ENCODE measurements at places on chromosomes 2 and 18.

DNA sequence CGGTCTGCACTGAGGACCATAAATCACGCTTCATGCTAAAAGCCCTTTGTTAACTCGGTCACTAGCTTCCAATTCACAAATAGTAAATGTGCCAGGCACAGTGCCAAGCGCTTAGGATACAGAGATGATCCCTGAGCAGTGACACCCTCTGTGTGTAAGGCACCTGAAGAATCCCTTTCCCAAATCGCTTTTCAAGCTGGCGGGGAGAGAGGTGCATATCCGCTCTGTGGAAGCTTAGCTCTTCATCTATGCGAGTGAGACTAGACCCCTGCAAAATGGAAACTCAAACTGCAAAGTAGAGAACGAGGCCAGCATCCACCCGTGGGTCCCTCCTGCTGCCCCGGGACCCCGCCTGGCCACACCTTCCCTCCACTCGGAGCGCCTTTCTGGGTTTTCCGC is 2.4 kb downstream of the PIEZO2 start:
- no peak for DNase-seq

- DNase-seq = peak; percentile 82
Observed at GRCh38 chr2:152335016-152335725, at the start of gene FMNL2. FMNL2 (plus strand) TSS chr2:152335174.

DNA sequence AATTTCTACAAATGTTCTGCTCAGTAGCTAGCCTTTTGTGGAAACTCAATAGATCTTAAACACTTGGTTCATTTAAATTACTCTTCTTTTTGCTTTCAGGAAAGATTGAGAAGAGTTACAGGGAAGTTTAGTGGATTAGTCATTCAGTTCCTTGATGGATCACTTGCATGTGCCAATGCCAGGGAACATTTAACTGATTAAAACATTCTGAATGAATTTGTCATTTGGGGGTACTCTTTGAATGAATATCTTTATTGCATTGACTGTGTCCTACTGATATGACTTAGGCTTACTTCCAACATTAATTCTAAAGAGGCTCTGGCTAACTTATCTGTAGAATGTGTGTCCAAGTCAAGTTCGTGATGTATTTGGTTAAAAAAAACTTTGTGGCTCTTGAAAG is 199.8 kb downstream of the PLCL1 start:
- no peak for DNase-seq

DNA sequence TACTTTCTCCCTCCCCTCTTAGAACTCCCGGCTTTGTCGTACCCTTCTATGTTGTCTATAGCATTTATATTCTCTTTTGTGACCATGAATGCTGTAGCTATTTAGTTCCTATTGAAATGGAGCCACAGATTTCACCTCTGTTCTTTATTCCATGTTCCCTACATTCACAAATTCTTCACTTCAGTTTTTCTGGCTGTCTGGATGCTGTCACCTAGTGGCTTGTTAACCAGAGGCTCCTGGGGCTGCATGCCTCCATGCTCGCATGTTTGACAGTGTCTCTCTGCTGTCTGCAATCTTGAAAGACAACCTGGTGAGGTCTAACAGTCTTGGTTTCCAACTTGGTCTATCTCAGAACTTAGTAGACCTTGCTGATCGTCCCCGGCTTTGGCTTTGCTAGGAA is 48.2 kb downstream of the CFAP221 start:
- no peak for DNase-seq

- no peak for DNase-seq
Observed at GRCh38 chr2:218585541-218585940, 16.9 kb downstream of the CNOT9 start.

DNA sequence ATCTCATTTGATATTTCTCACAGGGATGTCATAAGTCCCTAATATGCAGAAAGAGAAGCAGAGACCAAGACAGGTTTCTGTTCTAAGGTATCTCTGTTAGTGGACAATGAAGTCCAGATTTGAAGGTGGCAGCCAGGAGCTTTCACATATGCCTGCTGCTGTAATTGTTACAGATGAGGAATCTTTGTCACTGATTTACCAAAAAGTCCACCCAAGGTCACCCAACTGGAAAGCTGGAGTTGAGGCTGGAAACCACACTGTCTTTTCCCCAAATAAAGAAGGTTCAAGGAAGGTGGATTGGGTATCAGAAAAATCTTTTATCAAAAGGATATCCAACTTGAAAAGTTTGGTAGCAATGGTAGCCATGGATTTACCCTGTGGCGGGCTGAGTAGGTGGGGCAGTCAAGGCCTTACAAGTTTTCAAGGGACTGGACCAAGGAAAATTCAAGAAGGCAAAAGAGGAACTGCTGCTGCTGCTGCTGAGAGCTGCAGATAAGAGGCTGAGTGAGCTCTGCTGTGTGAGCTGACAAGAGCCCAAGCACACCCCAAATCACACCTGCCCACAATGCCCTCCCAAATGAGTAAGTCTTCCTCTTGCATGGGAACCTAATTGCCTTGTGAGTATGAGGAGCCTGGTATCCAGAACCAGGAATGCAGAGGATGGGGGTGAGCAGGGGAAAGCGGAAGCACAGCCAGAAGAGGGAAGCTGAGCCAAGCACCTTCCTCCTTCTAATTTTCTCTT is 241.2 kb downstream of the ANAPC1 start:
- DNase-seq = no peak

DNA sequence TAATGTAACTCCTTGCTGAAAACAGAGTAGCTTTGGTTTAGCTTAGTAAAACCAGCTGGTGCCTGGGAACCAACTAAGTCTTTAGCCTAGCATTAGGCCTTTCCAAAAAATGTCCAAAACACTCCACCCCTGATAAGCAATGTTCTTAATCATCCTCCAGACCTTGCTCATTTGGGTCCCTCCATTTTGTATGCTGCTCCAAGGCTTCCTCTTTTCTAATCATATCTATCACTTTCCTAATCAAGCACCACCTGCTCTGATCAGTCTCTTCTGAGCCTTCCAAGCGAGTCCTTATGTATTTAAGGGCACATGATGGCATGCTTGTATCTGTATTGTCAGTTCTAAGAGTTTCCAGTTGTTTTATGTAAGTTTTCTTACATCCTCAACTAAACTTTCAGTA is 23.6 kb downstream of the THADA start:
- DNase-seq = no peak

- DNase-seq = no peak
Observed at GRCh38 chr18:58805467-58806187, 59.0 kb upstream of the ZNF532 start.

GRCh38 chr18:44156126-44156525 is 524.6 kb upstream of the SETBP1 start:
- DNase-seq = no peak

DNA sequence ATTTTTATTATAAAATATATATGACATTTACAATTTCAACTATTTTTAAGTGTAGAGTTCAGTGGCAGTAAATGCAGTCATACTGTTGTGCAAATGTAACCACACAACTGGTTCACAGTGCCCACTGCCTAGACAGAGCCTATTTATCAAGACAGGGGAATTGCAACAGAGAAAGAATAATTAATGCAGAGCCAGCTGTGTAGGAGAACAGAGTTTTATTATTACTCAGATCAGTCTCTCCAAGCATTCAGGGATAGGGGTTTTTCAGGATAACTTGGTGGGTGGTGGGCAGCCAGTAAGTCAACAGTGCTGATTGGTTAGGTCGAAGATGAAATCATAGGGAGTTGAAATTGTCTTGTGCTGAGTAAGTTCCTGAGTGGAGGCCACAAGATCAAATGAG is 200.3 kb downstream of the NYAP2 start:
- DNase-seq = no peak

DNA sequence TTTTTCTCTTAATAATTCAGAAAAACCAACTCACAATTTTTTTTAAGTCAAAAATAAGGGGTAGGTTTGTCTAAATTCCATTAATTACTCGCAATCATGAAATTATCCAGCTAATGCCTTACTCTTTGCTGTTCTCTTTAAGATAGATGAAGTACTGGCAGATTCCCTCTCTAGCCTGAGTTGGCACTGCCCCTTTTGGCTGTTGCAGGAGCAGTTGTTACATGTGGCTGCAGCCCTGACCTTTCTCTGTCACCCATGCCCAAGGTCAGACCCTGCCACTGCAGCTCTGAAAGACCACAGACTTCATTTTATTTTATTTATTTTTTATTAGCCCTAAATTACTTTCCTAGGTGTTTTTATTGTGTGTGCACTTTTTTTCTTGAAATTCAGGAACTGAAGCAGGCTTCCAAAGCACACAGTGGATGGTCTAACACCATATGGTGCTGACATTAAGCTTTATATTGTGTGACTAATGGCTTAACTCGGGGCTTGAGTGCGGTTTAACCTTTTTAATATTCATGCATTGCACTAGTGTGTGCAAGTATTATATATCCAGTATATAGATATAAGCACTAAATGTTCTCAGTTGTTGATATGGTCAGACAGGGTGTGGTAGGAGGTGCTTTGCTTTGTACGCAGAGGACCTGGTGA is 313.0 kb downstream of the CDH2 start:
- DNase-seq = no peak

GRCh38 chr2:151775057-151775740 is 40.9 kb upstream of the NEB start:
- DNase-seq = no peak
